ENCODE measurements at places on chromosomes 6 and 20.

- no peak for DNase-seq
Observed at GRCh38 chr6:152720974-152721373, 23.3 kb downstream of the MYCT1 start.

DNA sequence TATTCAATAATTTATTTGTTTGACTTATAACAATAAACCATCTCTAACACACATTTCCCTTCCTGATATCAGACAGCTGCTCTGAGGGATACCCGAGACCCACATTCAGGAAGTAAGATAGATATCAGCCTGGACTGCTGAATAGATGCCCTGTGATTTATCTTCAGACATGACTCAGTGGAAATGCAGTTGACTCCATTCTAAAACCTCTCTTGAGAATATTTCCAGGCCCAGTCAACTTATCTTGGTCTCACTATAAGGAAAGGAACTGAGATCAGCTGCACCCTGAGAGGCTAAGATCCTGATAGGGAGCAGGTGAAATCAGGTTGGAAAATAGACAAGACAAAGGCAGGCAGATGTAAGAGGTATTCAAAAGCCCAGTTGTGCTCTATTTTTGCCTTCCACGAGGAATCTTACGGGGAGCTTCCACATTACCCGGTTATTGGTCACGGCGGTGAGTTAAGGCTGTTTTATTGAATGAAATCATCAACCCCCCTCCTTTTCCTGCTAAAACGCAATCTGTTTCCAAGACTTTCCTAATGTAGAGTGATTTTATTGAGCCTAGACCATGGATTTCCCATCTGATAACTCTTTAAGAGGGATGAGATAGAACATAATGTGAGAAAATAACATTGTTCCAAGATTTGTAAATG, 25.5 kb downstream of the C6orf15 start:
- DNase-seq, result no peak

- no peak for DNase-seq
Observed at GRCh38 chr6:111939902-111940301, 66.7 kb upstream of the FYN start.

- DNase-seq, result no peak
Observed at GRCh38 chr20:46708172-46708860, 1.1 kb upstream of the SLC2A10 start.

DNA sequence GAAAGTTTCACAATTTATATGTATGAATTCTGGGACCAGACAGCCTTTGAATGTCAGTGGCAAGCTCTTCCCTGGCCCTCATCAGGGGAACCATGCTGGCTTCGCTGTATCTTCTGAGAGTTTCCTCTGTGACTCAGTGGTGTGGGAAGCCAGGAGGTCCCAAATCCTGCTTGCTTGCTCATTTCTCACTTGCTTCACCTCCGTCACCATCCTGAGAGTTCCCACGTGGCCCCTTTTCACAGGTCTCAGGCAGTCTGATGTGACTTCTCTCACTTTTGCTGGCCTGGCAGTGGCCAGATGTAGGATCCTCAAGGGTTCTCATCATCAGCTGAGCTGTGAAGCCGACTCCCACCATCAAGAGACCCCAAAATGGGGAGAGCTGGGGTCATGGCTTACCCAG, 28.4 kb upstream of the RIN2 start:
- DNase-seq, result no peak

DNA sequence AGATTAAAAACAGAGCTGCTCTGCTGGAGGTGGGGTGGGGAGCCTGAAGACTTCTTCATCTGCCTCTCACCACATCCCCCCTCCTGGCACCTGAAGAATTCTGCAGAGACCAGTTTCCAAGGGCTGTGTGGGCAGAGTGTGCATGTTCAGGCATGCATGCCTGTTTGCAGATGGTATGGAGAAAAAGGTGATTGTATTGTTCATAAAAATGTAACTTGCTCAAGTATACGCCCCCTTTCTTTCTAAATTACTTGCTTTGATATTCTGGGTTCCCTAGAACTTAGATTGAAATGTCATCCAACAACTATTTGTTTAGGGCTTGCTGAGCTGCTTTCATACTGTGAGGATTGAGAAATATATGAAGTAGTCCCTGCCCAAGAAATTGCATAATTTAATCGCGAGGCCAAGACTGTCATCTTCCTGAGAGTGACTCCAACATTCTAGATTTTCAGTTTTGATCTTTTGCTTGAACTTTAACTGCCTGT, 83.6 kb downstream of the LCA5 start:
- DNase-seq, result no peak

DNA sequence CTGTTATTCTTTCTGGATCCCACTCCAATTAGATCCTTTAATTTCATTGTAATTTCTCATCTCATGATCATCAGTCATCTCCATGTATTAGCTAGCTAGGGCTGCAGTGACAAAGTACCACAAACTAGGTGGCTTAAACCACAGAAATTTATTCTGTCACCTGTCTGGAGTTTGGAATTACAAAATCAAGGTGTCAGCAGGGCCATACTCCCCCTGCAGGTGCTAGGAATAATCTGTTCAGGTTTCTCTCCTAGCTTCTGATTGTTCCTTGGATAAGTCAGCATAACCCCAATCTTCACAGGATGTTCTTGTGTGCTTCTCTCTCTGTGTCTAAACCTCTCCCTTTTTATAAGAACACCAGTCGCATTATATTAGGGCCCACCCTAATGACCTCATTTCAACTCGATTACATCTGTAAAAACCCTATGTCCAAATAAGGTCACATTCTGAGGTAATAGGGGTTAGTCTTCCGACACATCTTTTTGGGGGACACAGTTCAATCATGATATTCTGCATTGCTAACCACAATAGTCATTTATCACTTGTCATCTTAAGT, 40.5 kb downstream of the BEND6 start:
- no peak for DNase-seq

DNA sequence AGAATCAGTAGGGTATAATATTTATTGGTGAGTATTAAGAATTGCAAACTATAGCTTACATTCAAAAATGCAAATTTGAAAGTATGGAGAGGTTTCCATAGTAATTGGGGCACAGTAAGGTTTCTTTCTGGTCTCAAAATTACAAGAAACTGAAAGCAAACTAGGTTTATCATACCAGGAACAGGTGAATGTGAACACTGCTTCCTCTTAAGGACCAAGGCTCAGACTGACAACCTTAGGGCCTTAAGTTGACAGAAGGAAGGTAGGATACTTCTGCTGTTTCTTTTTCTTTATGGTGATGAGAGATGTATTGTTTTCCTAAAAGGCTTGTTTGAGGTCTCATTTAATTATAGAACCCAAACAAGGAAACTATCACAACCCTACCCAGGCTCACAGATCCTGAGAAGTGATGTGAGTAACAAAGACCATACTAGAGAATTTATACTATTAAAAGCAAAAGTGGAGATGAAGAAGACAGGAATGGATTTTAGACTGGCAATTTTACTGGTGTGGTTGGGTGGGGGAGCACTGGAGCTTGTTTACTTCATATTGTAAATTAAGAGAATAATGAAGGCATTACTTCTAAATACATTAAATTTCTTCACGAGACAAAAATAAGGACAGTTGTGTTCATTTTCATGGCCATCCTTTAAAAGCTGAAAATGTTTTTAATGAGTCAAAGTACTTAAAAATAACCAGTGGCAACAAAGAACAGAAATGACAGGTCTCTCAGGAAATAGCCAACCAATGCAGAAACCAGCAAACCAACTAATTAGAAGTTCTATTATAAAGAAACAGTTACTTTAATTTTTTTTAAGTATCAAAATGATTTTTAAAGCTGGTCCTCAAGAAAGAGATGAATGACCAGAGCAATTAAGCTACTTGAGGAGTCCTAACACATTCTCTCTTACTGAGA, 21.3 kb downstream of the STAU1 start:
- DNase-seq, result no peak

DNA sequence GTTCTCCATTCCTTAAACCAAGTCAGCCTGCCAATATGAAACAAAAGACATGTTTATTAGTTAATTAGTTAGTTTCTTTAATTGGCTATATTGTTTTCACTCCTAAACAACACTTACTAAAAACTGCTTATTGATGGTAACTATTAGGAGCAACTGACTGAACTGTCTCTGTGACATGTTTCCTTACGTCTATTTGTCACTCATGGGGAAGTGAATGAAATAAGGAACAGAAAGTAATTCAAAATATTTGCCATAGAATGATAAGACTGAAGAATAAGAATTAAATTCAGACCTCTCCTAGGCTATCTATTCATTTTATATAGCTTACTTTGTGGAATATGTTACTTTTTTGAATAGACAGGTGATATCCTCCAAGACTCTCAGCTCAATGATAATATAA, 217.2 kb downstream of the LAMA2 start:
- no peak for DNase-seq

- no peak for DNase-seq
Observed at GRCh38 chr20:50508171-50508755, 1.9 kb upstream of the PTPN1 start.

DNA sequence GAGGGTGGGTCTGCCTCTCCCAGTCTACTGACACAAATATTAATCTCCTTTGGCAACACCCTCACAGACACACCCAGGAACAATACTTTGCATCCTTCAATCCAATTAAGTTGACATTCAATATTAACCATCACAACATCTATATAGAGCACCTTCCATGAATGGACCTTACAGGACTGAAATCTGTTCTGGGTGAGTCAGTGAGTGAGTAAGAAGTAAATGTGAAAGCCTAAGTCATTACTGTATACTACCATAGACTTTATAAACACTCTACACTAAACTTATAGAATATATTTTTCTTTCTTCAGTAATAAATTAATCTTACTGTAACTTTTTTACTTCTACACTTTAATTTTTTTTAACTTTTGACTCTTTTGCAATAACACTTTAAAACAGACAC, 993.8 kb upstream of the MAP3K7 start:
- no peak for DNase-seq

GRCh38 chr6:133542056-133542821, 301.1 kb downstream of the EYA4 start:
- DNase-seq, result no peak

DNA sequence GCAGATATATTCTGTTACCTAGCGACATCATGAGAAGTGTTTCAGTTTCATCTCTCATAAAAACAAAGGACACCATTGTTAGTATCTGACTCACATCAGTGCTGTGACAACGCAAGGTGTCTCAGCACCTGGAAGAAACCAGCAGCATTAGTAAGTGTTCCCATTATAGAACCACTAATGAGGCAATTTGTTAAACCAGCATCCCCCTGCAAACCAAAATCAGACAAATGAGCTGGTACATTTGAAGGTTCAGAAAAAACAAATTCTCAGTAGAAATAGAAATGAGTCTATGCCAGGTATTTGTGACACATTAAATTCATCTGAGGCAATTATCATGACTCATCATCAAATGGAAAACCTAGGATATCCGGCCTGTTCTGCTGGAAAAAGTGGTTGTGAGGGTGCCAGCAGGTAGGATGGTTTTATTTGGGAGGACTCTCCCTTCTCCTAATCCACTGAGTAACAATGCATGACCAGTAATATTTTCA, 151.7 kb downstream of the TMEM200A start:
- DNase-seq, result no peak

- DNase-seq, result no peak
Observed at GRCh38 chr6:139540276-139540675, 165.8 kb upstream of the CITED2 start.

GRCh38 chr6:95240514-95240913, 336.8 kb upstream of the MANEA start:
- no peak for DNase-seq

DNA sequence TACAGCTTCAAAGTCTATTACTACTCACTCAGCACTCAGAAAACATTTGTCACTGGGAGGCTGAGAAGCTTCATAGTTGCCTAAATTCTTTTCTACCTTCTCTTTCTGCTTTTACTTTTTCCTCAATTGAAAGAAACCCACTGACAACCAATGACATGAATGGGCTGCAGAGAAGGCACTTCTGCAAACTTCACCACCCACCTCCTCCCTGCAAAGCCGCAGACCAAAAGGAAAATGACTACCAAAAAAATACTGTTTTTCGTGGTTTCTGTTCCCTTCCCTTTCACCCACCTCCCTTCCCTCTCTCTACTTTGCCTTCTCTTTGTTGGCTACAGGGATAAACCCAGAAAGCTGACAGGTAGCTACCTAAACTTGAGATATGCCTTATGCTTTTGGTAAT, 3.2 kb downstream of the GNAS-AS1 start:
- no peak for DNase-seq

DNA sequence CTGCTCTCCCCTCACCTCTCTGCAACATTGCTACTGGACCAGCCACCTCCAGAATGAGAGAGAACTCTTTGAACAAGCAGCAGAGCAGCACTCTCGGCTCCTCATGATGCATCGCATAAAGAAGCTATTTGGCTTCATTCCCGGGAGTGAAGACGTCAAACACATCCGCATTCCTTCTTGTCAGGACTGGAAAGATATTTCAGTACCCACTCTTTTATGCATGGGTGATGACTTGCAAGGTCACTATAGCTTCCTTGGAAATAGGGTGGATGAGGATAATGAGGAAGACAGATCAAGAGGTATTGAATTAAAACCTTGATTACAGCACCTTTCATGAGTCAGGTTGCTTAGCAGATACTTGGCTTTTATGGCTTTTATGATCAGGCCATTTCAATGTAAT, 4.3 kb downstream of the CALHM4 start:
- DNase-seq, result no peak

DNA sequence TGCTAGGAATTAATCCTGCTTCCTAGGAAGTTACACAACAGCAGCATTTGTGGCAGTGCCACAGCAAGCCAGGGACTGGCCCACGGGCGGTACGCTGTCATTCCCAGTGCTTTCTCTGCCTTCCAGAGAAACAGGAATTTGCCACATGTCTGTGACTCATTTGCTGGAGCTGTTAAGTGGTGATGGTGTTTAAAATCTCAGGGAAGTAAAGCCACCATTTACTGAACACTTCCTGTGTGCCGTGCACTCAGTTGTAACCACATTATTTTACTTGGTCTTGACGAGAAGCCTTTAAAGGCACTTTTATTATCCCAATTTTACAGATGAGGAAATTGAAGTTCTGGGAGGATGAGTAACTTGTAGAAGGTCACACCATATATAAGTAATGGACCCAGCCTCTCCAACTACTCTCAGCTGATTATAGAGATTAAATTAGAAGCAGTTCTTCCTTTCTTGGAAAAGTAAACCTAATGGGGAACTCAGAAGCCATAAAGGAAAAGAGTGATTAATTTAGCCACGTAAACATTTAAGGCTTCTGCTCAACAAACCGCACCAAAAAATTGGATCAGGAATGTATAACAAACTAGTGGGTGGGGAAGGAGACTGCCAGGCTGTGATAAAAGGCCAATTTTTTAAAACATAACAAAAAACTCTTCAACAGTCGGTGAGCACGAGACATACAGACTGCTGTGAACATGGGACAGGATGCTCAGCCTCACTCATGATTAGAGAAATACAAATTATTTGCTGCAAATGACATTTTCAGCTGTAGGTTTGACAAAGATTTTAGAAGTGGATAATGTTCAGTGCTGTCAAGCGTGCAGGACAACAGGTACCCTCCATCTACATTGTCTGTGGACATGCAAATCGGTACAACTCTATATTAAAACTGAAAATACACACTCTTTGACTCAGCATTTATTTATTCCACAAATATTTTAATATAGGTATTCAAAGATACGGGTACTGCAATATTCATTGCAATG, 311.2 kb downstream of the NRN1 start:
- DNase-seq, result no peak

DNA sequence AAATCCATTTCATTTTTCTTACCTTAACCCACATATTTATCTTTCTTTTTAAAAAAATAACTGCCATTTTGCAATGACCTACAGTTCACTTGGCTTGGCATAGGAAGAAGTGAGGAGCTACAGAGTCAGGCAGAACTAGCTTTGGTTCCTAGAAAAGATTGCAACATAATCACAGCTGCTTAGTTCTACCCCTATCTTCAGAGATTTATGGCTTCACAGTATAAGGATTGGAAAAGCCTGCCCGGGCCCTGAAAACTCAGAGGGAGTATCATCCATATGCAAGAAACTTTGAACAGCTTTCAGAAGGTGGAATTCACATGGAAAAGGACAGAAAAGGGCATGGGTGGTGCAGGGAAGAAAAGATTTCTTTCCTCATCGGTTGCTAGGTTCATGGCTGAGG, 774.3 kb upstream of the CHD6 start:
- no peak for DNase-seq
